ENCODE measurements at places on chromosomes 2 and 18. TPM values are rescaled to one million over a fixed set of nuclear protein-coding genes. Genes with fewer than 3 reads are reported as not detected.

GRCh38 chr2:111030260-111030891, 90.3 kb upstream of the BCL2L11 start:
- H3K4me3 ChIP-seq: no peak overlapping the region
- H3K27ac ChIP-seq: no peak overlapping the region
- H3K4me1 ChIP-seq: peaks cover 11% of the 10 kb centered on the region
- H3K36me3 ChIP-seq: no peaks in the 10 kb centered on the region
- H3K27me3 ChIP-seq: no peaks in the 10 kb centered on the region

Gene NR4A2
- 0.23 TPM for total RNA-seq

DNA sequence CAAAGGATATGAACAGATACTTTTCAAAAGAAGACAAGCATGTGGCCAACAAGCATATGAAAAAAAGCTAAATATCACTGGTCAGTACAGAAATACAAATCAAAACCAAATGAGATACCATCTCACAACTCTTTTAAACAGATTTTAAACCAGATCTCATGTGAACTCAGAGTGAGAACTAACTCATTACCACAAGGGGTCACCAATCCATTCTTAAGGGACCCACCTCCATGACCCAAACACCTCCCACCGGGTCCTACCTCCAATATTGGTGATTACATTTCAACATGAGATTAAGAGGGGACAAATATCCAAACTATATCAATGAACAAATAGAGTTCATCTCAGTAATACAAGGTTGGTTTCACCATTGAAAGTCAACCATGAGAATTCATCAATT, 319.8 kb upstream of the GULP1 start:
- H3K4me1 ChIP-seq: no peaks in the 10 kb centered on the region
- no peak overlapping the region for H3K4me3 ChIP-seq
- no peak for DNase-seq
- H3K36me3 ChIP-seq: no peaks in the 10 kb centered on the region

GRCh38 chr2:66481100-66481549, 46.2 kb downstream of the MEIS1 start:
- no peak overlapping the region for H3K27ac ChIP-seq
- no peak overlapping the region for H3K4me3 ChIP-seq
- peaks cover 1% of the 10 kb centered on the region for H3K4me1 ChIP-seq
- no peaks in the 10 kb centered on the region for H3K36me3 ChIP-seq
- H3K27me3 ChIP-seq: no peaks in the 10 kb centered on the region
- DNase-seq: no peak

DNA sequence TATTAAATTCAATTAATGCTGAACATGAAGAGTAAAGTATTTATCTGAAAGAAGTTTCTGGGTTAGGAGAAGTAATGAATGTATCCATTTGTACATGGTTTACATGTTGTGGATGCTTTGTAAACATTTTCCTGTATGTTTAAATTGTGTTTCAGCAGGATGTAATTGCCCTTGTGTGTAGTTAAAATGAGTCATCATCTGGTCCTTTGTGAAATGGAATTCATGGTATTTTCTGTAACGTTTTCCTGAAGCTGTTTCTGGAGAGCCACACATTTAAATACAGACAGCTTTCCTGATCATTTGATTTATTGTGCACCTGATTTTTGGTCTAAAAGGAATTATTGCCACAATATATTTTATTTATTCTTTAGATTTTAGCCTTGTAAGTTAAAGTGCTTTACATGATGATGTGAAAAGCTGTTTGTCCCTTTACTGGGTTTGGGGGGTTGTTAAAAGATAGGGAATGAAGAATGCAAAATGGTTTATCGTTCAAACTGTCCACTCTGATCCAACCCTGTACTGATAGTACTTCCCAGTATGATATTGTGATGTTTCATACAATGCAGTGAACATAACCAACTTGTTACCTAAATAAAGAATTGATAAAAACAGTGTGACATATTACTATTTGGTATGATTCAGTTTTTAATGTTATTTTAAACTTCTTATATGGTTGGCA, 41.7 kb upstream of the SLC3A1 start:
- H3K4me3 ChIP-seq: no peak overlapping the region
- no peak overlapping the region for H3K27ac ChIP-seq
- no peak for DNase-seq
- H3K36me3 ChIP-seq: no peaks in the 10 kb centered on the region
- no peaks in the 10 kb centered on the region for H3K4me1 ChIP-seq

DNA sequence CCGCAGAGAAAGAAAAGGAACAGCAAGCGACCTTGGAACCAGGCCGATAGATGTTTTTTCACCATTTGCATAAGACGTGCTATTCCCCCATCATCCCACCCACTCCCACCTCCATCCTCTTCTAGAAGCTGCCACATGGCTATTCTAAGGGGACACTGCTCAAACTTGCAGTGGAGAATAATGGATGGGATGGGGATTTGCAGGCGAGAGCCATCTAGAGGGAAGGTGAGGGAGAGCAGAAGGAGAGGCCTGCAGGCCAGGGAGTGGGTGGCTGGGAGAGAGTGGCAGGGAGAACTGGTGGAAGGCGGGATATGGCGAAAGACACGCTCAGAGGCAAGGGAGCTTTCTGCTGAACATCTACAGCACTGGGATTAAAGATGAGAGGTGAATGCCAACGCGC, 84.9 kb downstream of the MAPK4 start:
- no peak for DNase-seq
- no peaks in the 10 kb centered on the region for H3K36me3 ChIP-seq
- no peaks in the 10 kb centered on the region for H3K27me3 ChIP-seq
- no peaks in the 10 kb centered on the region for H3K4me1 ChIP-seq
- H3K4me3 ChIP-seq: no peak overlapping the region
- no peak overlapping the region for H3K27ac ChIP-seq

- H3K36me3 ChIP-seq: no peaks in the 10 kb centered on the region
- no peak for DNase-seq
- H3K4me1 ChIP-seq: no peaks in the 10 kb centered on the region
Observed at GRCh38 chr18:62621546-62621945, 93.8 kb upstream of the PHLPP1 start.

Gene ALKAL2
- total RNA-seq: not detected

Gene EVX2
- not detected for total RNA-seq

GRCh38 chr2:222837643-222838056, 23.2 kb upstream of the ACSL3 start:
- H3K27me3 ChIP-seq: no peaks in the 10 kb centered on the region
- H3K4me1 ChIP-seq: peaks cover 7% of the 10 kb centered on the region
- DNase-seq: no peak
- H3K36me3 ChIP-seq: no peaks in the 10 kb centered on the region
- no peak overlapping the region for H3K4me3 ChIP-seq

DNA sequence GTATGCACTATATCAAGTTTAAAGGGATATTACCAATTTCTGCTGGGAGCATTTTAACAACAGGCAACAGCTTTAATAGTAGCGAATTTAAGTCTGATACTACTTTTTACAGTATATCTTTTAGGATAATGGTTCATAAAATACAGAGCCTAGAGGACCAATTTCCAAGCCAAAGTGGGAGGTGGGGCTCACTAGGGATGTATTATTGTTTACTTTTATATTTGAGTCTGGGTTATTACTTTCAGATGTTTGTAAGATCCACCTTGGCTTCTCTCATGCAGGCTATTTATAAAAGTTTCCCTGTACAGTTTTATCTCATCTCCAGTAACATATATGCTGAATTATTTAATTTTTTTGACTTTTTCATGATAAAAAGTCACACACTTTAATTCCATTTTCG, 242.0 kb downstream of the CMPK2 start:
- no peak overlapping the region for H3K27ac ChIP-seq
- no peak for DNase-seq
- no peaks in the 10 kb centered on the region for H3K36me3 ChIP-seq
- H3K27me3 ChIP-seq: peaks cover 5% of the 10 kb centered on the region
- H3K4me1 ChIP-seq: no peaks in the 10 kb centered on the region

Gene TNFRSF11A
- 1.3 TPM for total RNA-seq

DNA sequence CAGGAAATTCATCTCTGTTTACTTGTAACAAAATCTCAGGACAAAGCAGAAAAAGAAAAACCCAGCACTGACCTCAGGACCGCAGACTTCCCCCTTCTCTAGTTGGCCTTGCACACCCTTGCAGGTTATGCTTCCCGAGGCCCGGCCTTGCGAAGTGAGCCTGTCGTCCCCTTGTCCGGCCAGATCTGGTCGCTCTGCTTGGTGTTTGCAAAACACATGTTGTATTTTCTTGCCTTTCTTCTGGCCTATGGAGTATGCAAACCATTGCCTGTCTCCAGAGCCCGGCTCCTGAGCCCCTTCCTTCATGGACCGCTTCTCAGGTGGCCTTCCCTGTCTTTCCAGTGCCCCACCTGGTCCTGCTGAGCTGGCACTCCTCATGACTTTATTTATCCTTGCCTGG, 4.8 kb downstream of the IMPA2 start:
- no peak overlapping the region for H3K4me3 ChIP-seq
- no peaks in the 10 kb centered on the region for H3K36me3 ChIP-seq
- H3K27ac ChIP-seq: no peak overlapping the region
- H3K4me1 ChIP-seq: peaks cover 24% of the 10 kb centered on the region
- no peak for DNase-seq

Measured in liver (tissue), 10 donors.